ENCODE measurements at places on chromosomes 1 and 21. TPM values are rescaled to one million over a fixed set of nuclear protein-coding genes. Genes with fewer than 3 reads are reported as not detected.

SLC44A3 gene
- 32.9 TPM for total RNA-seq

NUAK2 gene
- total RNA-seq = 11.2 TPM

GRCh38 chr1:101130673-101131072, 105.1 kb upstream of the DPH5 start:
- no peak for DNase-seq
- H3K4me3 ChIP-seq = no peak overlapping the region
- no peaks in the 10 kb centered on the region for H3K27me3 ChIP-seq
- H3K27ac ChIP-seq = no peak overlapping the region
- no peaks in the 10 kb centered on the region for H3K36me3 ChIP-seq

DNA sequence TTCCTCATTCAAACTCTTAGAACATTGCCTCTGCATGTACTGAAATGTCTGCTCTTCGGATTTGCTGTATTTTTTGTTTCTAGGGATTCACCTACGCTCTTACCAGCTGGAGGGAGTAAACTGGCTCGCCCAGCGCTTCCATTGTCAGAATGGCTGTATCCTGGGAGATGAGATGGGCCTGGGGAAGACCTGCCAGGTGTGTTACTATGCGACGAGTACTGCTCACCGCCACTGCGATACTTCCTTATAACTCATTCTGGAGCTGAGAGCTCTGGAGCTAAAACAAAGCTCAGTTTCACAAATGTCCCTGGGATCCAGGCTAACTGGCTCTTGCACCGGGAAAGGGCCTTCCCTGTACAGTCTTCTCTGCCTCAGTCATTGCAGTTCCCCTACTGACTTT, 10.1 kb downstream of the CHD1L start:
- H3K4me1 ChIP-seq = peaks cover under 1% of the 10 kb centered on the region
- DNase-seq = no peak
- H3K27me3 ChIP-seq = no peaks in the 10 kb centered on the region
- no peak overlapping the region for H3K27ac ChIP-seq

DNA sequence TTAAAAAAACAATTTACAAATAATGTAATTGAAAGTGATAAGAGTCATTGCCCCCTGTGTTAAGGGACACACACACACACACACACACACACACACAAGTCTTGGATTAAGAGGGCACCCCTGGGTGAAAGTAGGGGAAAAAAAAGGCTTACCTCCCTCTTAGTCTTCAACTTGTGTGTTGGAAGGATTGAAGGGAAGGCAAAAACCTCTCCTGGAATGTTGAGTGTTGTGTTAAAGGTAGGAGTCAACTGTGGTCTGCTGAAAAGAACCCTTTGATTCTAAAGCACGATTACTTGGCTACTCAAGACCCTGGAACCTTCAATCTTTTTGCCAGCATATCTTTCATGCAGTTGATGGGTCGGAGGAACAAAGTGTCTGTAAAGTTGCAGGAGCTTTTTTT, 6.4 kb downstream of the PBX1 start:
- H3K4me1 ChIP-seq = peaks cover 42% of the 10 kb centered on the region
- no peaks in the 10 kb centered on the region for H3K36me3 ChIP-seq
- DNase-seq = no peak
- H3K27ac ChIP-seq = no peak overlapping the region
- no peaks in the 10 kb centered on the region for H3K27me3 ChIP-seq
- H3K4me3 ChIP-seq = no peak overlapping the region

- no peaks in the 10 kb centered on the region for H3K4me1 ChIP-seq
- H3K36me3 ChIP-seq = no peaks in the 10 kb centered on the region
- H3K27me3 ChIP-seq = no peaks in the 10 kb centered on the region
Observed at GRCh38 chr1:184283999-184284398, 102.8 kb upstream of the C1orf21 start.

- no peaks in the 10 kb centered on the region for H3K36me3 ChIP-seq
- no peaks in the 10 kb centered on the region for H3K27me3 ChIP-seq
- no peaks in the 10 kb centered on the region for H3K4me1 ChIP-seq
- DNase-seq = no peak
- H3K4me3 ChIP-seq = no peak overlapping the region
Observed at GRCh38 chr1:211281320-211282022, 22.3 kb downstream of the RCOR3 start.

DNA sequence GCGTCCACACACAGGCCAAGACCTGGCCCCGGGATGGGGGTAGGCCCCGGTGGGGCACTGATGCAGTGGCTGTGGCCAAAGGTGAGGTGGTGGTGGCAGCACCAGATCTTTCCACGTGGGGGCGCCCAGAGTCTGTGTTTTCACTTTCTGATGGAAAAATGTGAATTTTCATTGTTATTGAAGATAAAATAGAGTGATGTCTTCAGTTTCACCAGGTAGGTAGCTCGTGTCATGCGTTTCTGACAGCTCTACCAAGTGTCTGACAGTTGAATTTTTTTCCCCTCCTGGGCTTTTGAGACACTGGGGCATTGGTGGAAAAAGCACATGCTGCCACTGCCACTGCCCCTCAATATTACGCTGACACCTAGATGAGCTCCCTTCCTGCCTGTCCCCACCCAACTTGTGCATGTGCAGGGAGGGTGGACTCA, 40.0 kb upstream of the MAGOH start:
- H3K27ac ChIP-seq = no peak overlapping the region
- H3K36me3 ChIP-seq = no peaks in the 10 kb centered on the region
- peak; percentile 76 for DNase-seq

DNA sequence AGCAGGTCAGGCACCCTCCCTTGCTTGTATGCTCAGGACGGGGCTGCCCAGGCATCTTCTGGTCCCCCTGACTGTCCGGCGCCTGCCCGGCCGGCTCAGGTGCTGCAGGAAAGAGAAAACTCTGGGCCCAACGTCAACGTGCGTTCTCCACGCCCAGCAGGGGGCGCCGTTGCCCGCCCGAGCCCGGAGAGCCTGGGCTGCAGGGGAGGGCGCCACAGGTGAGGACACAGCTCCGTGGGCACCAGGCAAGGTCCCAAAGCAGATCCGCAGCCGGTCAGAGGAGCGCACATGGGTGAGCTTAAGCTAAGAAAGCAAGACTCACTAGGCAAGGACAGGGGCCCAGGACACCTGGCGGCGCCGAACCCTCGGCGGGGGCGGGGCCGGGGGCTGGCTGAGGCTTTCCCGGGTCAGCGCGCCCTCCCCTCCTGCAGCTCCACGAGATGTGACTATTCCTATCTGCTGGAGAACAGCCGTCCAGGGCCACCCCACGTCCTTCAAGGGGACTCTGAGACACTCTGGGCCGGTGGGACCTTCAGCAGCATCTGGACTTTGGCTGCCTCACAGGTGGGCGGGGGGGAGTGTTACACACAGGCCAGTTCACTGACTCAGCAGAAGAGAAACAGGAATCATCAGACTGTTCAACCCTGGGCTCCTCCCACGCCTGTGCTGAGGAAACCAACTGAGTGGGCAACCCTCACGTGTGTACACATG, 29.3 kb downstream of the KRTAP10-1 start:
- peaks cover 14% of the 10 kb centered on the region for H3K4me1 ChIP-seq
- no peak overlapping the region for H3K27ac ChIP-seq
- H3K27me3 ChIP-seq = no peaks in the 10 kb centered on the region
- DNase-seq = peak; percentile 75

- no peaks in the 10 kb centered on the region for H3K36me3 ChIP-seq
- H3K27me3 ChIP-seq = no peaks in the 10 kb centered on the region
- DNase-seq = no peak
- peaks cover 16% of the 10 kb centered on the region for H3K4me1 ChIP-seq
Observed at GRCh38 chr1:46522969-46523320, 28.5 kb downstream of the KNCN start.

GRCh38 chr21:18772404-18772803, 368.8 kb upstream of the TMPRSS15 start:
- no peak overlapping the region for H3K4me3 ChIP-seq
- H3K36me3 ChIP-seq = no peaks in the 10 kb centered on the region
- H3K27ac ChIP-seq = no peak overlapping the region
- no peaks in the 10 kb centered on the region for H3K27me3 ChIP-seq
- no peaks in the 10 kb centered on the region for H3K4me1 ChIP-seq

DNA sequence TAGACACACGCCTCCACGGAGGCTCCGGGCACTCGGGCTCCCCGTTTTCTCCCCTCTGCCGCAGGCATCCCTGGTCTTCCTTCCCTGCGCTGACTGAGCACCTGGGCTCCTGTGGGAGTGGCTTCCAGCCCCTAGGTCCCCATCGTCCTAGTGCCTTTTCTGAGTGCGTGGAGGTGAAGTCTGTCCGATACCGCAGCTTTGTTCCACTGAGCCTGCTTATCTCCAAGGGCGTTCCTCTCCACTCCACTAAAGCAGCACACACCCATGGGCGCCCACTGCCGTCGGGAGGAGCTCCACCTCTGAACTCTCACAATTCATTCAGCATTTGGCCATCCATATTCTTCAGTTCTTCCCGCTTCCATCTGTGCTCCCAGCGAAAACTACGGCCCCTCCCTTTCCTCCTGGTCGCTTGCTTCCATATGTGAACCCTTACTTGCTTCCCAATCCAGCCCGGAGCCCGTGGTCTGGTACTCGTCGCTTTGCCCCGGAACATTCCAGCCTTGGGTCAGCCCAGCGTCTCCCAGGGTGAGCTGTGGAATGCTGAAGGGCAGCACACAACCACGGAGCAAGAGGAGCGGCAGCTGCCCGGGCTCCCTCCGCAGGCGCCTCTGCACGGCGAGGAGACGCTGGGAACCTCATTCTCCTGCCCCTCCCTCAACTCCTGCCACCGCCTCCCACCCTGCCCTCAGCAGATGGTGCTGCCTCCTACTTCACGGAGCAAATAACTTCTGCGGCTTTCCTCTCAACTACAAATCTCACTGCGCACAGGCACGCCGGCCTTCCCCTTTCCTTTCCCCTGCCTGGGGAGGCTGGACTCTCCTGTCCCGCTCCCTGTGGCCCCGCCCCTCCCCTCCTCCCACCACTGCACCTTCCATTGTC, 27.5 kb downstream of the ATP8B2 start:
- peak overlapping the region; percentile 4 for H3K4me3 ChIP-seq
- DNase-seq = peak; percentile 74
- H3K27ac ChIP-seq = peak overlapping the region; percentile 84

- no peaks in the 10 kb centered on the region for H3K36me3 ChIP-seq
- peaks cover 6% of the 10 kb centered on the region for H3K27me3 ChIP-seq
- H3K4me1 ChIP-seq = peaks cover 41% of the 10 kb centered on the region
Observed at GRCh38 chr1:156706657-156707416, 1.5 kb upstream of the CRABP2 start.
